ENCODE measurements at places on chromosomes 7 and 10. TPM values are rescaled to one million over a fixed set of nuclear protein-coding genes. Genes with fewer than 3 reads are reported as not detected.

The PRKG1 gene
- total RNA-seq = 0.23 TPM

The DUSP5 gene
- total RNA-seq = 98.9 TPM

The MTERF1 gene
- 19.0 TPM for total RNA-seq

The IRF5 gene
- 20.2 TPM for total RNA-seq

The IL6 gene
- total RNA-seq = 2.3 TPM
